ENCODE measurements at places on chromosomes 3 and 15. TPM values are rescaled to one million over a fixed set of nuclear protein-coding genes. Genes with fewer than 3 reads are reported as not detected.

- DNase-seq: no peak
Observed at GRCh38 chr3:105878061-105878460, 9.2 kb upstream of the CBLB start.

- no peak for DNase-seq
Observed at GRCh38 chr15:56058986-56059385, 65.6 kb upstream of the NEDD4 start.

DNA sequence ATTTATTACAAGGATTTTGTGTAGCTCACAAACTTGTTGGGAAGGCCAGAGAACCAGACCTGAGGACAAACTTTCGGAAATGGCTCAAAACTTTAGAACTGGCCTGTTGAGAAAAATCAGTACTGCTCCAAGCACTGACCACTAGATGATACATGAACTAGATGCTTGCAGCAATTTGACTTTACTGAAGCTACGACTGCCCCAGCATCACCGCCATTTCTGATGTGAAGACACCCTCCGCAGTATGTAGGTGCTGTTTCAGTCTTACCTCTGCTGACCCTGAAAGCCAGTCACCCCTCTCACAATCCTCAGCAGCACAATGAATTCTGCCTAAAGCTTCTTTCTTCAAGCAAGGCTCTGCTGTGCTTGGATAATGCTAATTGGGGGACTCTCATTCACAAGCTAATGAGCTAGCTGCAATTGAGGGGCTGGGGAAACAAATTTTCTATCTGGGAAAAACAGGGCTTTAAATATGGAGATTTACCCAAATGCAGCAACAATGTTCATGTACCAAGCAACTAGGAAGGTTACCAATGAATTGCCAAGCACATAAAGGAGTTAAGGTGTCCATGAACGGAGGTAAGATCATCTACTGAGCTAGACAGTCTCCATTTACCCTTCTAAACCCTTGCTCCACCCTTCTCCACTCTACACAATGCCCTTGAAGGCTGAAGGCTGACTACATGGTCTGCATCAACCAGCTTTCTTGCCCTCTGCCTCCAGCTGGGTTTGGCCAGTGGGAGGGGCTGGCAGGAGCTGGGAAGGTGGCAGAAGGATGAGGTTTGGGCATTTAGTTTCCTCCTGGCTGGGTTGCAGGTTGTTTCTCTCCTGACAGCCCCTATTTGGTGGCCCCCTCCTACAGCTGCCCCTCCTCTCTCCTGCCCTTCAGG lies 53.2 kb upstream of the FSTL1 start:
- DNase-seq: no peak

DNA sequence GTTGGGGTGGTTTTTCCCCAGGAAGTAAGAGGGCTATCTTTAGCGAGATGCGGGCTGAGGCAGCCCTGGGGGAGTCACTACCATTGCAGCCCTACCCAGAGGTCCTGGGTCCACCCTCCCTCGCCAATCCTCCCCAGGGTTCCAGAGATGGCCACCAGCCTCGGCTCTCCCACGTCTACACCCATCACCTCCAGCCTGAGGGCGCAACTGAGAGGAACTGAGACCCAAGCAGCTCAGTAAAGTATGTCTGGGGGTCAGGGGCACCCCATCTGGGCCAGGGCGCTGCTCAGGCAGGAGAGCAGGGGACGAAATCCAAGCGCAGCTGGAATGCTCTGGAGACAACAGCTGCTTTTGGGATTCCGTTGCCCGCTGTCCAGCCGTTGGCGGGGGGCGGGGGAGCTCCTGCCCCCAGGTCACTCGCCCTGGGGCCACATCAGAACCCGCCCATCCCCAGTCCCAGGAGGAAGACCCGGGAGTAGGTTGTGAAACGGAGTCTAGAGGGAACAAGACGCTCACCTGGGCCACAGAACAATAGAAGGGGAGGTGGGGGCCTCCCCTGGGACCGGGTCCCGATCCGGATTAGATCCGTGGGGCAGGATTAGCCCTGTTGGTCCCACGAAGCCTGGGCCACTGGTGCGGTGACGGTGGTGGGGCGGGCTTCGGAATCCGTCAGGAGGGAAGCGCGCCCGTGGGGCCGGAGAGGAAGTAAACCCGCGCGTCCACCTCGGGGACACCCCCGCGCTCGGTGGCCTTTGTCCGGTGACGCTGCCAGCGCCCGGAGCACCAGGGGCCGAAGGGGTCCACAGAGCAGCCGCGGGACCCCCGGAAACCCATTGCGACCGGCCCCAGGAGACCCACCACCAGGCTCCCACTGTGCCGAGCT lies 1.4 kb upstream of the NDUFAF3 start:
- DNase-seq: no peak

DNA sequence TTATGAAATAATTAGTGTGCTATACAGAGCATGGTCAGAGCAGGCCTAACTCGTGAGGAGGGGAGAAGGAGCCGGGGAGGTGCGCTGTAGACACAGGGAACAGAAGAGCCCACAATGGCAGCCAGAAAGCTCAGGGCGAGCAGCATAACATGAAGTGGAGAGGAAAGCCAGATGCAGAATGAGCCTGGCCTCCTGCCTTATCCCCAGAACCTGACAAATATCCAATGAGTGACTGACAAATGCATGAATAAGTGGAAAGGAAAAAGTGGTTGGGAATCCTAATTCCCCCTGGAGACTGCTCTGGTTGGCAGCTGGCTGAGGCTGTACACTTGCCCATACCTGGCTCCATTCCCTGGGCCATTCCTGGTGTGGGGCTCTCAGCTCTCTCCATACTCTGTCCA lies 9.2 kb upstream of the MST1R start:
- no peak for DNase-seq

DNA sequence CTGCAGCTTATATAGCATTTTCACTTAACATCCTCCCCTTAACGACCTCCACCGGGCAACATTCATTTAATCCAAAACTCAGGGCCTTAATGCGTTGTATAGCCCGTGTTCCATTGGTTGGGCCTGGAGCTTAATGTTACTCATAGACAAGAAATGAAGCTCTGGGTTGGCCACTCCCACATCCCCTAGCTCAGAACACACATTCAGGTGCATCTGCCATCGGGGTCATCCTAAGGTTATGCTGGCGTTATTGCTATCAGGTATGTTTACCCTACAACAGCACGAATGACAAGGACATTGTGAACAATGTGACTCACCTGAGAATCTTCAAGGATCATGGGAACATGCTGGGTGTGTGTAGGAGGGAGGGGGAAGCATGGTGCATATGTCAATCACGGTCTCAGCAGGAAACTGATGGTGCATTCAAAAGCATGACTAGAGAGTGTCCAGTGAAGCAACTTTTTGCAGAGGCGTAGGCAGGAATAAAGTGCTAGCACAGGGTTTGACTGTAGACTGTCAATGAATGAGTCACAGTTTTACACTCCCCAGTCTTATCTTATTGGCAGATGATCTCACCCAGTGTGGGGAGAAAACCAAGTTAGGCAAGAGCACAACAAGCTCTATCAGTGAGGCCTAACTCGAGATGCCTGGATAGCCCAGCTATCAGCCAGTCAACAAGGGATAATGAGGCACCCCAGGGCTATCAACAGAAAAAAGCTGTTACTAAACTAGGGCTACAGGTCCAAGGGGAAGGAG lies 402.1 kb upstream of the MCTP2 start:
- DNase-seq: no peak

The ANXA2 gene
- 1,205 TPM for total RNA-seq

Measured in mesenteric fat pad (tissue), 1 donor.